ENCODE measurements at places on chromosomes 11 and 22.

DNA sequence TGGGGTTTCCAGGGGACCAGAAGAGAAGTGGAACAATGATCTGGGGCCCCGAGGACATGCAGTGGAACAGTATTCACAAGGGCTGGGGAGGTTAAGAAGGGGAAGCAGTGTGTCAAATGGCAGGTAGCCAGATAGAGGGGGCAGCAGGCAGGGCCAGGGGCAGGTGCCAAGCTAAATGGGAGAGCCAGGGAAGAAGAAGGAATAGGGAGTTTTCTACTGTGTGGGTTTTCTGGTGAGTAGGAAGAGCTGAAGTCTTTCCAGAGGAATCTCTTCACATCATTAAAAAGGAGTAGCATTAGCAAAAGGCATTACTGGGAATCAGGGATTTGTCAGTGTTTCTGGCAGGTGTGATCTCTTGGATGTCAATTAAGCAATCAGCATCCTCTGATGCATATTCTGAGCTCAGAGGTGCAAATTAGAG, 55.8 kb downstream of the IRAG1 start:
- DNase-seq = no peak

GRCh38 chr22:25380122-25380747, 160.8 kb downstream of the CRYBB2 start:
- DNase-seq = no peak

- DNase-seq = peak; percentile 54
Measured at GRCh38 chr22:17143101-17143500, 16.0 kb downstream of the HDHD5 start.

GRCh38 chr11:2131371-2132236, 7.6 kb downstream of the IGF2 start:
- no peak for DNase-seq

GRCh38 chr22:19109198-19110063, 12.8 kb downstream of the DGCR2 start:
- DNase-seq = no peak

DNA sequence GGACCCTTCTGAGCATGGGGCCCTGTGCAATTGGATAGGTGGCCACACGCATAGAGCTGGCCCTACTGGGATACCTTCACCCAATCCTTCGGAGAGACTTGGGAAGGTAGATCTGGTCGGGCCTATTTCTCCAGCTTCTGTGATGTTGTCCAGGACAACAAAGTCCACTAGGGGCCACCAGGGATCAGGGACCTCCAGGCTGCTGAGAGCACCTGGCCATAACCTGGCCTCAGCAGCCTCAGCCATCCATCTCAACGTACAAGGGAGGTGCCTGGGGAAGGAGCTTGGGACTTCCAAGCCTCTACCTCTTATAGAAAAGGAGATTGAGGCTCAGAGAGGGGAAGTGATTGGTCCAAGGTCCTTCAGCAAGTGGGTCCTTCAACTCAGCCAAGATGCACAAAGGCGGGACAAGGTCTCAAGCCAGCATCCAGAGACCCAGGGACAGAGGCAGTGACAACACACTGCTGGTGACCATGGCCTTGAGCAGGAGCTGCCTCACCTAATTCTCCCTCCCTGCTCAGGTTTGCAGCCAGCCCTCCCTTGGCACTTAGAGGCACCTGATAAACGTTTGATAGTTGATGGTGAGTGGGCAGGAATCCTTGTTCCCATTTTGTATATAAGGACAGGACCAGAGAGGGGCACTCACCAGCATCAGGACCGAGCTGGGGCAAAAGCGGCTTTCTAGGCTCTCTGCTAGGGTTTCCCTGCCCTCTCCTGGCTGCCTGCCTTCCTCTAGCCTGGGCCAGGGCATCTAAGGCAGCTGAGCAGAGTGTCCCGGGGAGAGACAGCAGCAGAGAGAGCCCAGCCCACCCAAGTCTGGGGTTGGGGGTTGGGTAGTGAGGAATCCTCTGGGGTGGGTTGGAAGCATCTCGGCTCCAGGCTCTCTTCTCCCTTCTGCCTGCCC, 4.5 kb downstream of the RAC2 start:
- DNase-seq = peak; percentile 72

- no peak for DNase-seq
Measured at GRCh38 chr22:24323695-24324094, 53.1 kb downstream of the SPECC1L start.

GRCh38 chr11:45856044-45856468, 8.8 kb downstream of the CRY2 start:
- no peak for DNase-seq

DNA sequence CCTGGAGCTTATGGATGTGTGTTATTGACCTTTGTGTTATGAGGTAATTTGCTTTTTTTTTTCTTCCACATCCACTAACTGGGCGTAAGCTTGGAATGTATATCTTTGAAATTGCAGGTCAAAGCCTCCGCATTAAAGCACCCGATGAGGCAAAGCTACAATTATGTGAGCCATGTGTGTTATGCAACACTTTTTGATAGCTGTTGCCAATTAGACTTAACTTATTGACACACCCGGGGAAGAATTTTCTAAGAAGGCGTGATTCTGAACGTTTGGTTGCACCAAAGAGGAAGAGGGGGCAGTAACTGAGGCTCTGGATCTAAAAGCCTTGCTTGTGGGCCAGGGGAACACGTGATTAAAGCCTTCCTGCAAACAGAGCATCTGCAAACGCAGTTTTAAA, 610 bp upstream of the TEX12 start:
- no peak for DNase-seq

DNA sequence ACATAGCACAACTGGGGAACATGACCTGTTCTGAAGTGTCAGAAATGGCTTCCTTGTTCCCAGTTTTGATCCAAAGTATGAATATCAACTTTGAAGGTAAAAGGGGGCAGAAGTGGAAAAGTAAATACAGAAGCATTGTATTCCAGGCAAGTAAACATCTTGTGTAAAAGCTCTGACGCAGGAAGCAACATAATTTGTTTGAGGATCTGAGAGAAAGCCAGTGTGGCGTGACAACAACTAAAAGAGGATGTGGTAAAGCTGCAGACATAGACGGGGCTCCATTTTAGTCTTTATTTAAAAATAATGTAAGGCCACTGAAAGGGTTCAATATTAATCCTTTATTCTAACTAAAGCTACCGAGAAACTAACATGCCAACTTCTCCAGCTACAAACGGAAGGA, 310.2 kb downstream of the DLG2 start:
- DNase-seq = no peak

GRCh38 chr11:109785714-109786113, 307.5 kb upstream of the ZC3H12C start:
- no peak for DNase-seq

DNA sequence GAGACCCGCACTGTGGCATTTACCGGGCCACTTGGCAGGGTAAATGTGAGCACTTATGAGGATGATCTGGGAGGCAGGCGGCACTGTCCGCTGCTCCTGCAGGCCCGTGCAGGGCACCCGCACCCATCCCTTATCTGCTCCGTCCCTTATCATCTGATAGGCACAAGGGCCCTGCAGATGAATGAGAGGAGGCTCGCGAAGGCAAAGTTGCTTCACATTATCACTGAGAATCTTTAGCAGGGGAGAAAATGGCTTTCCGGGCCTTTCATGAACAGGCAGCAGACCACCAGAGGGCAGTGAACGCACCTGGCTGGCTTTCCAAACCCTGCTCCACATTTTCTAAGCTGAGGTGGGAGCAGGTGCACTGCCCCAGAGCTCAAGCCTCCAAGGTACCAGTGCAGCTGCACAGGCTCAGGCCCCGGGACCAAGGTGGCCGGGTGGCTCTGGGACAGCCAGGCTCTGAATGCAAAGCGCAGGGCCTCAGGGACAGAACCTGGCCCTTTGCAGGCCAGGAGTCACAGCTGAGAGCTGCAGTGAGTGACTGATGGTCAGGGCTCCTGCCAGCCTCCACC, 165.6 kb downstream of the SHANK2 start:
- no peak for DNase-seq

DNA sequence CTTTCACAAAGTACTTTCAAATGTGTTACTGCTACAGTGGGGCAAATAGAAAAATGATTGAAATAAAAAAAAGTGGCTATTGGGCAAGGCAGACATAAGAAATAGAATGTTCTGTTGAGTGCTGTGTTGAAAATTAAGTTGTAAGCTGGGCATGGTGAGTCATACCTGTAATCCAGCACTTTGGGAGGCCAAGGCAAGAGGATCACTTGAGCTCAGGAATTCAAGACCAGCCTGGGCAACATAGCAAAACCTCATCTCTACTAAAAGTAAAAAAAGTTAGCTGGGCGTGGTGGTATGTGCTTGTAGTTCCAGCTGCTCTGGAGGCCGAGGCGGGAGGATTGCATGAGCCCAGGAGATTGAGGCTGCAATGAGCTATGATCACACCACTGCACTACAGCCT, 26.9 kb upstream of the LDHA start:
- DNase-seq = no peak

DNA sequence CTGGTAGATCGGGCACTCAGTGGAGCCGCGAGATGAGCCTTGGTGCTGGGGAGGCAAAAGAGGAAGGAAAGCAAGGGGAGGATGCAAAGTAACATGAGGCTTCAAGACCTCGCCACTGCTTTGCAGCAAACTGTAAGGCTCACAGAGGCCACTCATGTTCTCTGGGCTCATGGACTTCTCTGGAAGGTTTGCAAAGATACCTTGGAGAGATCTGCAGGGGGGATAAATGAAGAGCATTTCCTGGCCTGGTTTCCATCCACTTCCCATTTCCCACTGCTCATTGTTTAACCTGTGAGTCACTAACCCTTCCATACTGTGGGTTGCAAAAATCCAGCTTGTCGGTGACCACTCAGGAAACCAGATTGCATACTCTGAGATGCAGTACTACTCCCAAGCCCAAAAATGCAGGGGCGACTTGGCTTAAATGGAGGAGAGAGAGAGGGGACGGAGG, 38.5 kb downstream of the OSBP2 start:
- no peak for DNase-seq

DNA sequence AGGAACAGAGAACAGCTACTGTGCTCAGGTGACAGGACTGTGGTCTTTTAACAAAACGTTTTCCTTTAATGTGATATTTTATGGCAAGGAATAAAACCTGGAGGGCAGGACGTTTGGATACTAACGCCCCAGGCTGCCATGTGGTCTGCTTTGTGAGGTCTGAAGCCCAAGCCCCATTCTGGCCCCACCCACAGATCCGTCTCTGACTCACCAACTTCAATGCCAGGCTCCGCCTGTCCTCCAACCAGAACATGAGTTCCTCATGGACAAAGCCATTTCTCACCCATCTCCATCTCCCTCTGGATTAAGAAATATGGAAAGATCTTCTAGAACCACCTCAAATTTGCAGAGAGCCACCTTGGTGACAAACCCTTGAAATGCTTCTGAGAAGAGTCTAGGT, 148.8 kb downstream of the CRYBB2 start:
- DNase-seq = no peak

GRCh38 chr11:61401173-61401572, 8.8 kb downstream of the TMEM216 start:
- no peak for DNase-seq

DNA sequence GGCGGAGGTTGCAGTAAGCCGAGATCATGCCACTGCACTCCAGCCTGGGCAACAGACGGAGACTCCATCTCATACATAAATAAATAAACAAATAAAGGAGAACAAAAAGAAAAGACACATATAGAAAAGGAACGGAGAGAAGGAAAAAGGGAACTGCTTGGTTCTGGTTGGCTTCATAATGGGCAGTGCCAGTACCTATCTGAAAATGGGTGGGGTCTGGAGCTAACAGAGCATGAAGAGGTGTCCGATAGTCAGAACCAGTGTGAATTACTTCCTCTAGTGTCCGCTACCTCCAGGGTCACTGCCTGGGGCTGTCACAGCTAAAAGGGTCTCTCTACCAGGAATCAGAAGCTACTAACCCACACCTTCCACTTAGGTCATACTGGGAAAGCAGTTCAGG, 27.2 kb upstream of the TTC28 start:
- no peak for DNase-seq

- no peak for DNase-seq
Measured at GRCh38 chr11:11416502-11416901, 63.5 kb upstream of the CSNK2A3 start.

GRCh38 chr11:69892237-69892985, 73.2 kb upstream of the FGF3 start:
- peak; percentile 47 for DNase-seq

- DNase-seq = no peak
Measured at GRCh38 chr22:45942787-45943493, 34.0 kb downstream of the WNT7B start.

- peak; percentile 87 for DNase-seq
Measured at GRCh38 chr11:107859459-107860239, 1.1 kb upstream of the SLC35F2 start.

DNA sequence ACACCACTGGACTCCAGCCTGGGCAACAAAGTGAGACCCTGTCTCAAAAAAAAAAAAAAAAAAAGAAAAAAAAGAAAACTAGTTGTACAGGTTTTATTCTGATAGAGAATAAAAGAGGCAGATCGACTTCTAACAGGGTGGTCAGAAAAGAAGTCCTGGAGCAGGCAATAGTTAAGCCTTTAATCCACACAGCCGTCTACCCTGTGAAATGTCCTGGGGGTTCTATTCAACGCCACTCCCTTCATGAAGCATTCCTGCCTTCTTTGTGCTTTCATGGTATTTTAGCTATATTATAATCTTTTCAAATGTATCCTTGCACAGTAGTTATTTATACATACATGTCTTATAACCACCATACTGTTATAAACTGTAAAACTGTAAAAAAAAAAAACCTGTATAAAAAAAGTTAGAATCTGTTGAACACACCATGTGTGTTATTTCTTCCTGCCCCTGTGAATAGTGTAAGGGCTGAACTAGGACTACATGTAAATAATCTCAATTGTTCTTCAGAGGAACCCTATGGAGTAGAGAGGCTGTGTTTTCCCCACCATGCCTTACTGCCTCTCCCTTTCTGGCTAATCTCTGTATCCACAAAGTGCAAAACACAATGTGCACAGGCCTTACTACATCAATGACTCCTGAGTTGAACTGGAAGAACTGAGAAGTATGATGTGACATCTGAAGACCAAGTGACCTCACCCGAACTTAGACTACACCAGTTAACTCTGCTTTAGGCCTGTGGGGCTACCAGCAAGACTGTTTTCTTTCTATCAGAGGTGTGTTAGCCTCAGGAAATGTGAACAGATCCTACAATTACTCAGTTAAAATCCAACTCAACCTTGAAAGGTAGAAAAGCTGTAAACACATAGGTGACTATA, 25.3 kb downstream of the PRCP start:
- DNase-seq = no peak

GRCh38 chr11:85236211-85236610, 390.9 kb downstream of the DLG2 start:
- no peak for DNase-seq

GRCh38 chr11:61138935-61139334, 22.3 kb downstream of the VPS37C start:
- no peak for DNase-seq

- DNase-seq = no peak
Measured at GRCh38 chr11:65790104-65790901, 3.4 kb downstream of the OVOL1 start.

DNA sequence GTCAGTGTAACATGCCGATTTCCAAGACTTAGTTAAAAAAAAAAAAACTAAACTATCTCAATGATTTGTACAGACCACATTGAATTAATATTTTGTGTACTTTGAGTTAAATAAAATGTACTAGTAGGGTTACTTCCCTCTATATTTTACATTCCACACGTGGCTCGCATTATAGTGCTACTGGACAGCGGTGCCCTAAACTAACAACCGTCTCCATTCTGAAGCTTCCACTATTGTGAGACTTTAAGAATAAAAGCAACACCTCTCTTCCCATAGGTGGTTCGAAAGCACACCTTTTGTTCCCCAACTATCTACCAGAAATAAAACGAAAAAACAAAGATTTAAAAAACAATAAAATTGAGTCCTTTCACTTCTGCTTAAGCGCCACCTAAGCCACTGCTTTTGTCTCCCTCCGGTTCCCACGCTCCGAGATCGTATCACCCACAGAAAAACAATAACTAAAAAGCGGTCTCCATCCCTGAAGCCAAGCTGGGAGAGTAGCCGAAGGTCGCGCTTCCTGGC, 380 bp upstream of the TTC17 start:
- no peak for DNase-seq
